ENCODE measurements at places on chromosomes 12 and 14. TPM values are rescaled to one million over a fixed set of nuclear protein-coding genes. Genes with fewer than 3 reads are reported as not detected.
A peak's percentile ranks its signal among the peaks of the same experiment; 100 is the strongest.

GRCh38 chr12:27818401-27818918, 38.4 kb upstream of the MANSC4 start:
- no peak for DNase-seq

DNA sequence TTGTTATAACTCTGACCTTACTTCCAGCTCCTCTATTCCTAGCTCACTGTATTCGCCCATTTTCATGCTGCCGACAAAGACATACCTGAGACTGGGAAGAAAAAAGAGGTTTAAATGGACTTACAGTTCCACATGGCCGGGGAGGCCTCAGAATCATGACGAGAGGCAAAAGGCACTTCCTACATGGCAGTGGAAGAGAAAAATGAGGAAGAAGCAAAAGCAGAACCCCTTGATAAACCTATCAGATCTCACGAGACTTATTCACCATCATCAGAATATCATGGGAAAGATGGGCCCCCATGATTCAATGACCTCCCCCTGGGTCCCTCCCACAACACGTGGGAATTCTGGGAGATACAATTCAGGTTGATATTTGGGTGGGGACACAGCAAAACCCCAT, 14.5 kb upstream of the PHC1 start:
- no peak for DNase-seq

- peak; percentile 83 for DNase-seq
Measured at GRCh38 chr12:132689227-132689626, 1.8 kb downstream of the PXMP2 start.

DNA sequence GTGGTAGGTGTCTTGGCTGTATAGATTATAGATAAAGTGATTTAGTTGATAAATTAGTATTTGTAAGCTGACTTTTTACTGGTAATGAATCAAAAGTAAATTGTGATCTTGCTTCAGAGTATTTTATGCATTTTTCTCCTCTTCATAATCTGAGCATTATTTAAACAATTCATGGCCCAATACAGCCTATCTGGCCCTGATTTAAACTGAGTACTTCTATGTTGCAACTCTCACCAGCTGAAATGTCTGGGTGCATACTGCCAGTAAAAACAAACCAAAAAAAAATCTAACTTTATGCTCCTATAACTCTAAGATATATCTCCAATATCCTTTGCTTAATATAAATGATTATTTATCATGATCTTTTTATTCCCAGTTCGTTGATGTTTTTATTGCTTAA, 86.6 kb downstream of the MIA2 start:
- DNase-seq: no peak

- DNase-seq: no peak
Measured at GRCh38 chr12:29578070-29578469, 80.6 kb upstream of the OVCH1 start.

GRCh38 chr14:73369428-73369827, 88.9 kb downstream of the NUMB start:
- DNase-seq: no peak

- no peak for DNase-seq
Measured at GRCh38 chr14:30223966-30224365, 296.3 kb upstream of the PRKD1 start.

DNA sequence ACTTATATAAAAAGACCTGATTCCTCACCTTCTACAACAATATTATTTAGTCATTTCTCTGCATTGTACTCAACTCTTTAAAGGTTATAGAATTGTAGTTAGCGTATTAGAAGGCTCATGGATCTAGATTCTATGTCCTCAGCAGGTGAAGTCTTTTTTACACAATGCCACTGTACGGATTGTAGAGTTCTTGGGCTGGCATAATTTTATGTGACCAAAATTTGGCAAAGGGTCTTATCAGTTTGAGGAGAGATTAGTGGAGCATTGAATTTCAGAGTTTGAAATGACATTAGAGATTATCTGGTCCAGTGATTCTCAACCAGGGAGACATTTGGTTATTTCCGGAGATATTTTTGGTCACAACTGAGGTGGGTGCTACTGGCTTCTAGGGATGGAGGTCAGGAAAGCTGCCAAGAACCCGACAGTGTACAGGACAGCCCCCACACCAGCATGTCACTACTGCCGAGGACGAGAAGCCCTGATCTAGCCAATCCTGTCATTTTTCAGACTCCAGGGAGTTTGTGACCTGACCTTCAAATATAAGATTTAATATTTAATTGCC, 63.9 kb downstream of the BICD1 start:
- no peak for DNase-seq

GRCh38 chr14:72024043-72024407, 91.8 kb downstream of the RGS6 start:
- peak; percentile 20 for DNase-seq

- DNase-seq: no peak
Measured at GRCh38 chr12:110862329-110862728, 15.5 kb downstream of the CCDC63 start.

- DNase-seq: no peak
Measured at GRCh38 chr12:58395056-58395455, 453.7 kb downstream of the ATP23 start.

GRCh38 chr14:73780391-73780790, 66.2 kb upstream of the PNMA1 start:
- no peak for DNase-seq

GRCh38 chr14:28488684-28489083, 277.9 kb upstream of the FOXG1 start:
- no peak for DNase-seq

- DNase-seq: no peak
Measured at GRCh38 chr12:95321516-95322246, 104.1 kb downstream of the VEZT start.

- no peak for DNase-seq
Measured at GRCh38 chr12:52735816-52736632, 32.7 kb upstream of the KRT77 start.

- DNase-seq: no peak
Measured at GRCh38 chr12:89082370-89082753, 269.9 kb downstream of the DUSP6 start.

The MUCL1 gene
- not detected for polyA plus RNA-seq

The TMCC3 gene
- polyA plus RNA-seq: 11.6 TPM

The SIVA1 gene
- polyA plus RNA-seq: 269 TPM

The GLIPR1L1 gene
- not detected for polyA plus RNA-seq
